Cerebellar nuclear complex (tissue), 1 donor: ENCODE measurements at places on chromosomes 3 and 15.

DNA sequence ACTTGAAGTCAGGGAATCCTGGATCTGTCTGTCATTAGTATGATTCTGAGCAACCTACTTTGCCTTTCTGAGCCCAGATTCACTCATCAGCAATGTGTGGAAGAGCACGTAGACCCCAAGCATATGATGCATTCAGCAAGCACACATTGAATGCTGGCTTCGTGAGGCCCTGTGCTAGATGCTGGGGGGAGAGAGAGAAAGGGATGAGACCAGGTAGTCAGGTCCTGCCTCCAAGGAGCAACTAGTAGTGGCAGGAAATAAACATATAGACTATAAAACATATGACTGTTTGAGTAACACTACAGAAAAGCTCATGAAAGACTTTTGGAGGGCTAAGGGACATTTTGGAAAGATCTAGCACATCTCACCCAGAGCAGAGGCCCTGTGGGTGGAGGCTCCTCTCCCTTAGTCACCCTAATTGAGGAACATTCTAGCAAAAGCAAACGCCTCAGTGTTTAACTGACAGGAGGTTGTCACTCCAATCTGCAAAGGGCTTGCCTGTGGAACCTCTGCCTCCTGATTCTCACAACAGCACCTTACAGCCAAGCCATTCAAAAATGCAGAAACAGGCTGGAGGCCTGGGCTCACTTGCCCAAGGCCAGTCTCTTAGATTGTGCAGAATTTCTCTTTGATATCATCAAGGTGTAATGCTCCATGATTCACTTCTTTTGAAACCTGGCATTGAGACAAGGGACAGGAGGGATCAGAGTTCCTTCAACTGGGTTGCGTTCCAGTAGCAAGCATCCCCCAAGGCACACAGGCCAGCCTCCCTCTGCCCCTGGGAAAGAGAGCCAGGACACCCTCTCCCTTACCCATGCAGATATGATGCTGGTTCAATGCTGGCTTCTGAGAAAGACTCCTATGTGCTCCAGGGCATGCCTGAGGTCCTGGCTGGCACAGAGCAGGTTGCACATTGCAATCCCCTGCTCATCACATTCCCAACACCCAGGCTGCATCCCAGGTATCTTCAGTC, 26.1 kb downstream of the STARD5 start:
- DNase-seq = no peak

- DNase-seq = no peak
Measured at GRCh38 chr3:28118087-28118486, 123.3 kb upstream of the CMC1 start.

- no peak for DNase-seq
Measured at GRCh38 chr15:40943764-40944365, 9.4 kb upstream of the CHAC1 start.

DNA sequence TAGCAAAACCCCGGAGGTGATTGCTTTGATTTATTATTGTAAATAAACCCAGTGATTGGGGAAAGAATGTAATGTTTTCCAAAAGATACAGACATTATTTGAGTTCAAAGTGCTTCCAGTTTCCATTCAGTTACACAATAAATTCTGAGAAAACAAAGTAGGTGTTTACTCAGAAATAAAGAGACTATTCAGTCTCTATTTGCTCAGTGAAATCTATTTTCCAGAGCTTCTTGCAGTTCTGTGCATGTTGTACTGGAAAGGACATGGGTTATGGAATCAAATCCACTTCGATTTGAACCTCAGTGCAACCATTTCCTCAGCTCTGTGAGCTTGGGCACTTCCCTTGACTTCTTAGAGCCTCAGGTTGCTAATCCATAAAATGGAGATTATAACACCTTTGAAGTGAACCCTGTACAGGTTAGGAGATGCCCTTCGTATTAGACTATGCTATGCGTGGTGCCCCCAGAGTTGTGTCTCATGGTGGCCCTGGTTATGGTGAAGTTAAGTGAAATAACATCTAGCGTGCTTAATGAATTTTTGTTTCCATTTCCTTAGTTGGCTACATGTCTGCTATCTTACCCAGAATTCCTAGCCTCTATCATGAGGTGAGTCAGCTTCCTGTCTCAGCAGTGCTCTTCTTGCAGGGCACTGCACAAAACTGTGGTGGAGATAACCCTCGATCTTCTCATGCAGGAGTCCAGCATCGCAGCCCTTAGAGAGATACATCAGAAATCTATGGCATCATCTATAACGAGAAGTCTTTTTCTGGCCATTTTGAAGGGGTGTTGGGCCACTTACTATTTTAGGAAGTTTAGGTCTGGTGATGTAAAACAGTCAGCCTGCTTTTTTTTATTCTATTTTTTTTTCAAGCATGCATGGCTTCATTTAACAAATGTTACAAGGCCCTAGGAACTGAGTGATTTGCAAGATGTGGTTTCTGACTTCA, 97.7 kb downstream of the RPL39L start:
- no peak for DNase-seq

- no peak for DNase-seq
Measured at GRCh38 chr3:178369006-178369405, 167.2 kb upstream of the KCNMB2 start.

DNA sequence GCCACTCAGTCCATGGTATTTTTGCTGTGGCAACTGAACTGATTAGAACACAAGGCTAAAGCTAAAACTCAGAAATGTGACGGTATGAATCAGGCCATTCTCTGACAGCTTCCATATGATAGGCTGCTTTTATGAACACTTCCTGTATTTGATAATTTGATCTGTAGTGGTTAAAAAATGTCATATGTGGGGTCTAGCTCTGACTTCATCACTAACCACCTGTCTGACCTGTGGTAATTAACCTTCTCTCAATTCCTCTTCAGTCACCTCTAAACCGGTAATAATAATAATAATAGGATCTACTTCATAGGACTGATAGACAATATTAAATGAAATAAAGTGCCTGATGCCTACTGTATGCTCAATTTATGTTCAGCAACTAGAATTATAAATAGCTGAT, 223.2 kb downstream of the MBNL1 start:
- DNase-seq = no peak

DNA sequence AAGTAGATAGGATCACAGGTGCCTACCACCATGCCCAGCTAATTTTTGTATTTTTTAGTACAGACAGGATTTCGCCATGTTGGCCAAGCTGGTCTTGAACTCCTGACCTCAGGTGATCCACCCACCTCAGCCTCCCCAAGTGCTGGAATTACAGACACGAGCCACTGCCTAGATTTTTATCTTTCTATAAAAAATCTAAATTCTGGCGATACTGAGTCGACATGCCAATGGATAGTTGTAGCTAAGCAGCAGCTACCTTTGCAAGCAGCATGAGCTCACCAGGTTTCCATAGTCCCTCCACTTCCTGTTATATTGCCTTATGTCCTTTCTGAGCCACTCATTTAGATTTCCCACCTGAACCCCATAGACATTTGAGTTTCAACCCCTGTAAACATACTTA, 13.1 kb upstream of the FMN1 start:
- no peak for DNase-seq
